ENCODE measurements at places on chromosomes 11 and 22. TPM values are rescaled to one million over a fixed set of nuclear protein-coding genes. Genes with fewer than 3 reads are reported as not detected.
A peak's percentile ranks its signal among the peaks of the same experiment; 100 is the strongest.

E2F8 gene
- 0.50 TPM for total RNA-seq

OR51I1 gene
- total RNA-seq: not detected

PANX3 gene
- not detected for total RNA-seq

C11orf91 gene
- total RNA-seq: not detected

XKR3 gene
- not detected for total RNA-seq

RFPL1 gene
- not detected for total RNA-seq

DAGLA gene
- 0.15 TPM for total RNA-seq

PGM2L1 gene
- 16.6 TPM for total RNA-seq

GLB1L3 gene
- total RNA-seq: 2.8 TPM

MMP11 gene
- total RNA-seq: 2.1 TPM

- no peak for DNase-seq
These were observed 959 bp downstream of the JOSD1 start for GRCh38 chr22:38699784-38700183.

DNA sequence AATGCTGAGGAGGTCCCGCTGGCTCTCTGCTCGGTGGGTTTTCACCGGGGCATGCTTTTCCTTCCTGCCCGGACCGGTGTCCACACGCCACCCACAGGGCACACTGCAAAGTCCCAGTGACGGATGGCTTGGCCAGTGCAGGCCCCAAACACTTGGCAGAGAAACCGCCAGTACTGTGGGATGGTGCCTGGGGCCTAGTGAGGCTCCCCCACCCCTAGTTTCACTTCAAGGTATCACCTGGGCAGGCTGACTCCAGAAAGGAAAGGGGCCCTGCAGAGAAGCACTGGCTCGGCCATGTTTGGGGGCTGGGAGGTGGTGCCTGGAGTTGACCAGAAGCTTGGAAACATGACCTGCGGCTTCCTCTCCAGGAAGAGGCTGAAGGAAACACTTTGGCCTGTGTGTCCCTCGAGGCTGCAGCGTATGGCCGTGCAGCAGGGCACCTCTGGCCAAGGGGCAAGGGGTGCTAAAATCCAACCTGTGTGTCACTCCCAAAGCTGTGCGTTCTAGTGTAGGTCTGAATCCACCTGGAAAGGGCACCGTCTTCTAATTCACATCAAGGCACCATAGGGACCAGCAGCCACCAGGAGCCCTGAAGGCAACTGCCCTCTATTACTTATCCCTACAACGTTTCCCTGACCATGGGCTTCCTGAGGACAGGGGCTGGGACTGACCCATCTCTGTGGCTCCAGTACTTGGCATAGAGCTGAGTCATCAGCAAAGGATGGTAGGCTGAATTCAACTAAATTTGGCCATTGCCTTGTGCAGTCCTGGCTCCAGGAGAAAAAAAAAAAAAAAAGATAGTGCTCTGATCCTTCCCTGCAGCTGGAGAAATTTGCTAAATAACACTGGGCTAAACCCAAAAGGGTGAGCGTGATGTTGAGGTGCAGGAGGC, 22.6 kb downstream of the TPBGL start:
- DNase-seq: no peak

DNA sequence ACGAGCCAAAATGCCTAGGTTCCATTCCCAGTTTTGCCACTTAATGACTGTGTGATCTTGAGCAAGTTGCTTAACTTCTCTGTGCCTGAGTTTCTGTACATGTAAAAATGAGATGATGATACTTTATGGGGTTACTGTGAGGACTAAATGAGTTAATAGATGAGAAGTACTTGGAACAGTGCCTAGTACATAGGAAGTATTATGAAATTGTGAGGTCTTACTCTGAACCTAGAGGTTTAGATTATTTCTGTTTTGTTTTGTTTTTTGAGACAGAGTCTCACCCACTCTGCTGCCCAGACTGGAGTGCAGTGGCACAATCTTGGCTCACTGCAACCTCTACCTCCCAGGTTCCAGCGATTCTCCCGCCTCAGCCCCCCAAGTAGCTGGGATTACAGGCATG, 227.0 kb upstream of the POU2AF2 start:
- DNase-seq: no peak

DNA sequence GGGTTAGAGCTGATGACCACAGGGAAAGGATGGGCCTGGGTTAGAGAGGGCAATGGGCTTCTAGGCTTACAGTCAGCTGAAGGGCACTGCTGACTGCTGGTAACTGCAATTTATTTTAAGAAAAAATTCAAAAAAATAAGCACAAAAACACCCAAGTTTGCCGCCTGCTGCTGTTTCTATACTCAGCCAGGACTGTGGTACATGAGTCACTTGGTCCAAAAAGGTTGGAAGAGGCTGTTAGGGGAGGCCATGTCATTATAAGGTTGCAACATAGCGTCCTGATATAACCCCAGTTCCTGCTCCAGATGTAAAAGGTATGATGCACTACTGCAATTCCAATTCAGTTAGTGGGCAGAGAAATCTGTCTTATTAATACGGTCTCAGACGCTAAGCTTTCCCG, 98.9 kb downstream of the ETS1 start:
- no peak for DNase-seq

DNA sequence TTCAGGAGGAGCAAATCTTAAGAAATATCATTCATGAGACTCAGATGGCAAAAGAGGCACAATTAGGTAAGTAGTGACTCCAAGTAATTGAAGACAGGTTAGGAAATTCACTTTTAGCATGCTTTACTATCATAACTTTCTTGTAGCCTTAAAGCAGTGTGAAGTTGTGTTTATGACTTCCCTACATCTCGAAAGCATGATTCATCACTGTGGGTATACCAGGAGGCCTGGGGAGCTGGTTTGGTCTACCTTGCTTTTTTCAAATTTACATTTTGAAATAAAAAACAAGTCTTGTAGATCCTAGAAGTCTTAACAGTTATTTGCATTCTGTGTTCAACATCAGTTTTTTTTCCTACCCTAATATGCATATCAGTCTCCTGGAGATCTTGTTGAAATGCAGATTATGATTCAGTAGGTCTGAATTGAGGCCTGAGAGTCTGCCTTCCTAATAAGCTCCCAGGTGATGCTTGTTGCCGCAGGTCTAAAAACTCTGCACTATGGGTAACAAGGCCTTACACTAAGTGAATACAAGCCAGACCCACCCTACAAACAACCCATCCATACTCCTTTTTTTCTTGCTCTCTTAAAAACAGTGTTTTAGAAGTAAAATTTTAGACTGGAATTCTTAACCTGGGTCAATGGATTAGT, 41.4 kb downstream of the TTC17 start:
- no peak for DNase-seq

- no peak for DNase-seq
These were observed 66.1 kb downstream of the SLC36A4 start for GRCh38 chr11:93131709-93132108.

- no peak for DNase-seq
These were observed 303.6 kb downstream of the OPCML start for GRCh38 chr11:133228471-133229329.

GRCh38 chr11:125102510-125102909, 8.9 kb downstream of the TMEM218 start:
- no peak for DNase-seq

GRCh38 chr22:17862646-17863181, 88.4 kb upstream of the BID start:
- DNase-seq: no peak

DNA sequence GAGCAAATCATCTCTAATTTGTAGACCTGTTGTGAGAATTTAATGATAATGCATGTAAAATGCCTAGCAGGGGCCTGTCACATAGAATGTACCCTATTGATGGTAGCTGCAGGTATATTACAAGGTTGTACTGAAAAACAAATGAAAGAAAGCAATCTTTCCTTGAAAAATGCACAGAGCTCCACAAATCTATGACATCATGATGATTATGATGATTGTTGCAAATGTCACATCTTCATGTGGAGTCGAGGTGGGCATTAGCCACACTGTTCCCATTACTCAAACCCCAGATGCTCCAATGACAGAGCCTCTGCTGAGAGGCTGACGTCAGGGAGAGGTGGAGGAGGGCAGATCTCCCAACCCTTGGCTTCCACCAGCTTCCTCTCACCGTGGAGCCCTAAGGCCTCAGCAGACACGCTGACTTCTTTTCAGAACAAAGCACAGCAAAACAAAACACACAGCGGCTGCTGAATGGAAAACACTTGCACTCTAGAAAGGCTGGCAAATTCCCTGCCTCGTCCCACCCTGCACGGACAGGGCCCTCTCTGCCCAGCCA, 298.3 kb downstream of the KIRREL3 start:
- DNase-seq: no peak

GRCh38 chr11:2839395-2839943, 46.1 kb downstream of the CDKN1C start:
- DNase-seq: no peak

- no peak for DNase-seq
These were observed 110.5 kb downstream of the DDX10 start for GRCh38 chr11:108775324-108775723.

- DNase-seq: no peak
These were observed 29.4 kb downstream of the CALCA start for GRCh38 chr11:14942745-14943144.

- DNase-seq: no peak
These were observed 559.1 kb downstream of the MIAT start for GRCh38 chr22:27216444-27216843.

GRCh38 chr11:131653260-131653659, 282.8 kb downstream of the NTM start:
- no peak for DNase-seq

DNA sequence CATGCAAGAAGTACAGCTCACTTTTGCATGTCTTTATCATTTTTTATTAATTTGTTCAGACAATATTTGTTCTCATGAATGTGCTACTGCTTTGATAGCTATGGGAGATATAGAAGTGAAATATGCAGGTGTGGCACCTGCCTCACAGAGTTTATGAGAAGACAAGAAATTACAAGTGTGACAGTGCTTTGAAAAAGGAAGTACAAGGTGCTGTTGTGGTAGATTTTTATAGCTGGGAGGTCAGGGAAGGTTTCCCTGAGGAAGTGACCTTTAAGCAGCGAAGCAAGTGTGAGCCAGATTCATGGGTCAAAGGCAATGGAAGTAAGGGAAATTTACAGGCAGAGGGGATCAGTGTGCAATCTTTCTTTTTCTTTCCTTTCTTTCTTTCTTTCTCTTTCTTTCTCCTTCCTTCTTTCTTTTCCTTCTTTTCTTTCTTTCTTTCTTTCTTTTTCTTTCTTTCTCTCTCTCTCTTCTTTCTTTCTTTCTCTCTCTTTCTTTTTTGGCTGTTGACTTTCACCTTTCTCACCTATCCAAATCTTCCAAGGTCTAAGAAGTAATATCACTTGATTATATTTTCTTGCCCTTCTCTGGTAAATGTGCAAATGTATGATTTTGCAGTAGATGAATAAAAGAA, 6.4 kb upstream of the BMAL1 start:
- no peak for DNase-seq

- DNase-seq: no peak
These were observed 28.4 kb upstream of the RAB38 start for GRCh38 chr11:88203604-88204003.

DNA sequence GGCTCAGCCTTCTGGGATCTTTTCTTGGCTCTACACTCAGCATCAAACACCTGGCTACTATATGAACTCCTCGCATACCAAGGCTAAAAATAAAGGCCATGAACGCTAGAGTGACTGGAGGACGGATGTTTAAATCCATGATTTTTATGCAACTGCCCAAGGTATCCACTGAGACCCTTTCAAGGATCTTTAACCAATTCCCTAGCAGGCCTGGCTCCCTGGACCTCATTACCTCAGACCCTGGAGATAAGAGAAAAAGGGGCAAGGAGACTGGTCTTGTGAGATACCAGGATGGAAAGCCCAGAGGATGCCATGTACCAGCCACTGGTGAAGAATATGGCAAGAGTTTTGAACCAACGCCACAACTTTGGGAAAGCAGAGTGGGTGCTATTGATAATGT, at the start of gene OR51G2:
Gene OR51G2 (minus strand): TSS at position 101 of the 400 bp plus-strand sequence. CDS start 3,687 bp downstream, outside the sequence.
- no peak for DNase-seq

- no peak for DNase-seq
These were observed 1231.4 kb downstream of the BRD1 start for GRCh38 chr22:48596111-48596850.

GRCh38 chr11:128318856-128319474, 268.4 kb downstream of the ETS1 start:
- peak; percentile 71 for DNase-seq

DNA sequence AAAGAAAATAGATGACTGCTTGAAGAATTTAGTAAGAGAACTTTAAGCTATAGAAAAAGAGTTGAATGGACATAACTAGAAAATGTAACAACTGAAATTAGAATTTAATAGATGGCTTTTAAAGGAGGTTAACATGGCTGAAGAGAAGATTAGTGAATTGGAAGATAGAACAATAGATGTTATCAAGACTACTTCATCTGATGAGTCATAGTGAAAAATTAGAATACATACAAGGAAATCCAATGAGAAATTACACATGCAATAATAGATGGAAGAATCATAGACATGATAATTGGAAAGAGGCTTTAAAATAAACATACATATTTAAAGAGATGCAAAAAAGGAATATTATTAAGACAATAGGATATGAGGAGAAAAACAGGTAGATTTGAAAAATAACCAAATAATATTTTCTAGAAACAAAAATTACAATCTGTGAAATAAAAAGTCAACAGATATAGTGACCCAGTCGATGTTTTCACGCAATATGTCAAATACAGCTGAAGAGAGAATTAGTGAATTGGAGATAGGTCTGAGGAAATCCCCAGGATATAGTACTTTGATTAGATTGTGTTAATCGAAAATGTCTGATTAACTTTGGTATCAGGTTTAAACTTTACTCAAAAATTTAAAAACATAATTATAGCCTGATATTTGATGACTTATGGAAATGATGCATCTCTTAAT, 28.2 kb downstream of the CAT start:
- DNase-seq: no peak

DNA sequence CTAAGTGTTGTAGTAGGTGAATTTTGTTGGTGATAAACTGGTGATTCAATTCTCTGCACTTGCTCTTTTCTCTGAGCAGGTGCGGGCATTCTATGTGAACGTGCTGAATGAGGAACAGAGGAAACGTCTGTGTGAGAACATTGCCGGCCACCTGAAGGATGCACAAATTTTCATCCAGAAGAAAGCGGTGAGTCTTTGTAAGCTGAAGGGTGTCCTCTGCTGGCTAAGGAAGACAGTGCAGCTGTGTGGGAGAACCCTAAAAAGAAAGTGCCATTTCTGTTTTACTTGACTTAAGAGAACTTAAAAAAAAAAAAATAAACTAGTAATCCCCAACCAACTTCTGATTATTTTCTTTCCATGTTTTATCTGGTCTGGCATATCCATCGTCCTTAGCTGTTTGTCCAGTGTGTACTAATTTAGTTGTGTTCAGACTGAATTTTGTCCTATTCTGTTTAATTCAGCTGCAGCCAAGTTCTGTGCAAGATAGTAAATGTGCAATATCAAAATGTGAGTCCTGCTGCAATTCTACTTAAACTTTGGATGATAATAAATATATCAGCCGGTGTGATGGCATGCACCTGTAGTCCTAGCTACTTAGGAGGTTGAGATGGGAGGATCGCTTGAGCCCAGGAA, 29.6 kb downstream of the CAT start:
- no peak for DNase-seq

- no peak for DNase-seq
These were observed 2.0 kb downstream of the CD3E start for GRCh38 chr11:118306556-118306955.

GRCh38 chr11:61524446-61524845, 15.9 kb downstream of the LRRC10B start:
- DNase-seq: no peak

- DNase-seq: no peak
These were observed 527.6 kb downstream of the DLG2 start for GRCh38 chr11:85099522-85099921.
